ENCODE measurements at places on chromosomes 2 and 18.

DNA sequence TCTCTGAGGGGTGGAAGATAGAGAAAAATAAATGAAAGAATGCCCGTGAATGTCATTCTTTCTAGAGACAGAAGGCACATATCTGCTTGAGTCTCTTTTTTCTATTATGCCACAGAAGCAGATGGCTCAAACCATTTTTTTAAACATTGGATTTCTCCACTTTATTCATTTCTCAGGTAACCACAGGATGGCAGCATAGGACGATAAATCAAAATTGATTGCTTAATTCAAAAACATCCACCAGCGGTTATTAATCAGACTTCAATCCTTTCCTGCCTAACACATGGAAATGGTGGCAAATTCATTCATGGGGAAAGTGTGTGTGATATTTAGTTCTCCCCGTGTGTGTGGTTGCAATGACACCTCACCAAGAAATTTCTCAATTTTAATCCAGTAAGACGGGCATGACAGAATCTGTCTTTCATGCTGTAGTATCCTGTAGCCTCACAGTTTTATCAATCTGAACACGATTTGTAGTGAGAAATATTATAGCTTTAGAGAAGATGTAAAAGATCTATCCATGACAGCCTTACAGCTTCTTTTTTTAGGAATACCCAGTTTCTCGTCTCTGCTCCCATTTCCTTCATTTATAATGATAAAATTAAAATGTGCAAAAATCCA, 72.2 kb downstream of the DSC3 start:
- no peak for DNase-seq

GRCh38 chr2:180169474-180169873, 162.4 kb upstream of the CWC22 start:
- DNase-seq = no peak

GRCh38 chr2:42367835-42368234, 6.8 kb upstream of the COX7A2L start:
- DNase-seq = no peak

DNA sequence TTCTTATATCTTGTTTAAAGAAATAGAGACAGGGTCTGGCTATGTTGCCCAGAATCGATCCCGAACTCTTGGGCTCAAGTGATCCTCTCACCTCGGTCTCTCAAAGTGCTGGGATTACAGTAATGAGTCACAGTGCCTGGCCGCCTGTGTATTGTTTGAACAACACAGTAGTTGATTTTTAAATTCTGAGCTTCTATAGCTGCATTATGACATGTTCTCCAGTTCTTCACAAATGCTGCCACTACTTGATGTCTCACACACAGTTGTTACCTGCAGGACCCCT, 7.7 kb upstream of the RHOB start:
- DNase-seq = no peak

DNA sequence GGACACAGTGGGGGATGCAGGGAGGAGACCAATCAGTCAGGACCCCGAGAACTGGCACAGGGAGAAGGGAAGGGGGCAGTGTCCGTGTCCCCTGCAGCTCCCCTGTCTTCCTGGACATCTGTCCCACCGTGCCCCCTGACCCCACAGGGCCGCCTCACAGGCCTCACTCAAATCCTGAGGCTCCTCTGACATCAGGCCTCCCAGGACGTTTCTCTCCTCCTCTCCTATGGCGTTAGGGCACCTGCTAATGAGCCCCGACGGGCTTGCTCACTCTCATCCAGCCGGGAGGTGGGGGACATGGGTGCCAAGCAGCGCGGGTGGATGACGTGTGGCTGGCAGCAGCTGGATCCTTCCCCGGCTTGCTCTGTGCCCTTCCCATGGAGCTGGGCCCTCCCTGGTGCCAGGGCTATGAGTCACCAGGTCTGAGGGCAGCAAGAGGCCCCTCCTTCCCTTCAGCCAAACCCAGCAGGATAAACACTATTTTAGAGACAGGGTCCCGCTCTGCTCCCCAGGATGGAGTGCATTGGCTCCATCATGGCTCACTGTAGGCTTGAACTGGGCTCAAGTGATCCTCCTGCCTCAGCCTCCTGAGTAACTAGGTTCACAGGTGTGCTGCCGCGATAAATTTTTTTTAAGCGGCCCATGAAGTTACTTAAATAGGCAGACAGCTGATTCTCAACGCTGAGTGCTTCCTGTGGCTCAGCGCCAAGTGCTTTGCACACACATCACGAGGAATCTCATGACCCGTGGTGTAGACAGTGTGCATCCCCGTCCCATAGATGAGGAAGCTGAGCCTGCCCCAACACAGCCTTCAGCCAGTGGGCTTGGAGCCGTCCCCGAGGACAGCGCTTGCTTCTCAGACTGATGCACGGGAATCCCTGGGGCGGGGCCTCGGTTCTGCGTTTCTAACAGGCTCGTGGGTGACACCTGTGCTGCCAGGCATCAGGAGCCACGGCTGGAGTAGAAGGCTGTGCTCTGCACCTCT, 64.5 kb upstream of the HDAC4 start:
- DNase-seq = no peak

GRCh38 chr2:138922973-138923563, 142.9 kb upstream of the NXPH2 start:
- DNase-seq = no peak

Measured in activated T-cell treated with anti-CD3 and anti-CD28 coated beads, Interleukin-2, amount 50 U/mL, for 48 hours (primary cell).